ENCODE measurements at places on chromosomes 1 and 21.
A peak's percentile ranks its signal among the peaks of the same experiment; 100 is the strongest.

- no peak for DNase-seq
Measured at GRCh38 chr1:21691739-21692138, 22.6 kb upstream of the RAP1GAP start.

DNA sequence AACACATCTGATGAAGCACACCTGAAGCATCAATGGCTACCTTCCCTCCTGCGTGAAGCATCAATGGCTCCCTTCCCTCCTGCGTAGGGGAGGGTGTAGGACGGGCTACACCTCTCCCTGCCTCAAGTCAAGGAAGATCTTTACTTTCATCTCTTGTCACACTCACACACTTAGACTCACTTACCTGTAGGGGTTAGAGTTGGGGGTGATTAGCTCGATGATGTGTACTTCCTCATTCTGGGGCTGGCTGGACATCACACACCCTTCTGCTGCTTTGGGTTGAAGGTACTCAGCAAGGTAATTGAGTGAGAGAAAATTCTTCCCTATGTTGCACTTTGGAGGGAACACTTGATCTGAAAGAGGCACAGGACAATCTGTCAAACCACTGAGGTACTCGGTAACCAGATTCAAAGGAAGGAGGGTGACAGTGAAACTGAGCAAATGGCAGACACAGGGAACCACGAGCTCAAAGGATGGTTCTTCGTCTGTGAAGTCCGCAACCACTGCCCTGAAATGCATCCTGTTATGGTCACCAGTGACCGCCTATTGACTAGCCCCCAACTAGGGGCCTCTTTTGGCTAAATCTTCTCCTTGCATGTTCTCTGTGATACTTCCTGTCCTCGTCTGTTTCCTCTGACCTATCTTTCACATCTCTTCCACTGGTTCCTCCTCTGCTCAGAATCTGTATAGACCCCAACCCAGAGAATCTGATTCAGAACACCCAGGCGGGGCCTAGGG, 156.2 kb downstream of the TGFBR3 start:
- no peak for DNase-seq

DNA sequence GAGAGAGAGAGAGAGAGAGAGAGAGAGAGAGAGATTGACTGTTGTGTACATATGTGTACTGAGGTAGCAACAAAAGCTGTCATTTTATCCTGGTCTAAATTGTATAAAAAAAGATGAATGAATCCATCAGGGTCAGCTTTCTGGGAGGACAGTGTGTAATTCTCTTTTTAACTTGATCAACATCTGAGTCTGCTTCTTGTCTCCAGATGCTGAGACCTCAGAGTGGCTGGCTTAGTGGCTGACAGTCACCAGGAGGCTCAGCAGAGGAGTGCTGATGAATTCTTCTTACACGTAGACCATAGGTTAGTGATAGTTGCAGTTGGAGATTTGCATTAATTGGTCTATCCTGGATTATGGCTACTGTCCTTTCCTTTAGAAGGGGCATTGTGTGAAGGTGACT, 28.5 kb upstream of the PLXNA2 start:
- DNase-seq: no peak

GRCh38 chr1:214352838-214353237, 71.9 kb downstream of the SMYD2 start:
- DNase-seq: no peak

DNA sequence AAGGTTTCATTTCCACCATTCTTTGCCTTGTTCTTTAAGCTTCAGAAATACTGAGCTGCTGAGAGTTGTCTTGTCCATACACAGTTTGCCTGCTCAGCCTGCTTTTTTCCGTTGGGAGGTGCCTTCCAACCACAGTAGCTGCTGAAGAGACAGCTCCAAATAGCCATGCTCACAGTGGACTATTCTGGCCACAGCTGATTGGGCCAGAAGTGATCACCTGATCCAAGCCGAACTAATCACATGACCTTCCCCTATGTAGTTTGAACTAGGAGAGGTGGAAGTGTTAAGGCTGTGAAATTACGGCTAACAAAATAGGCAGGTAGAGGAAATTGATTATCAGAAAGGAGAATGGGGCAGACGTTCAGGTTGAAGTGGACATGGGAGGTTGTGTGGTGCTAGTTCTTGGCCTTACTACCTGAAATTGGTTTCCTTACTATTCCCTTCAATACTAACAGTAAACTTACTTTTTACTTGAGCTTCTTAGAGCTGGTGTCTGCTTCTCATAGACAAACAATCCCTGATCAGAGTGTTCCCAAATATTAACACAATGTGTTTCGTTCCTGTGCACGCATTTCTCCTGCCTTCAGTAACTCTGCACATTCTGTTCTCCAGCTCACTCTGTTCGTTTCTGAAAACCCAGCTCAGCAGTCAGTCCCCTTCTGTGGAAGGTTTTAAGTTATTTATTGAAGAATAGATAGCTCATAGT, 136.1 kb downstream of the RWDD3 start:
- DNase-seq: no peak

DNA sequence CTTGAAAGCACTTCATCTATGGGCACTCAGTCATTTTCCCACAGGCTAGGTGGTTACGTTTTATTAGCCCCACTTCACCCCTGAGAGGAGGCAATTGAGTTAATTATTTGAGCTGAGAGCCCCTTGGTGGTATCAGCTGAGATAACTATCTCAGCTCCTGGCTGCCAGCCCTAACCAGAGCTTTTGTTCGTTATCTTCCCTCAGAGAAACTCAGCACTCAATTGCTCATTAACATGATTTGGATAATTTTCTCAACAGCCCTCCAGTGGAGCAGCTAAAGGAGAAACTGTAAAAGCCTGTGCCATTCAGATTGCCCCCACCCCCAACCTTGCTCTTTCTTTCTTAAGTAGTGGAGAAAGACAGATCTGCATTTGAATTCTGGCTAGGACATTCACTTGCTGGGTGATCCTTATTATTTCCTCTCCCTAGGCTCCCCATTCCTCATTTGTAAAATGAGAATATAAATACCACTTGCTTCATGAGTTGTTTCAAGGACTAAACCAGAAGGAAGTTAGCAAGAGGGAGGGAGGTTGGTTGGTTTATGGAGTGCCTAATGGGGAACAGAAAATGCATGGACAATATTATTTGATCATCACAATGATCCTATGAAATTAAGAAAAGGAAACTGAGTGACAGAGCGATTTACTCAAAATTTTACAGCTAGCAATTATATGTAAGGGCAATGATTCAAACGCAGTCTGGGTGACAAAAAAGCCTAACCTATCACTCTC, 218.7 kb upstream of the FGGY start:
- DNase-seq: no peak

DNA sequence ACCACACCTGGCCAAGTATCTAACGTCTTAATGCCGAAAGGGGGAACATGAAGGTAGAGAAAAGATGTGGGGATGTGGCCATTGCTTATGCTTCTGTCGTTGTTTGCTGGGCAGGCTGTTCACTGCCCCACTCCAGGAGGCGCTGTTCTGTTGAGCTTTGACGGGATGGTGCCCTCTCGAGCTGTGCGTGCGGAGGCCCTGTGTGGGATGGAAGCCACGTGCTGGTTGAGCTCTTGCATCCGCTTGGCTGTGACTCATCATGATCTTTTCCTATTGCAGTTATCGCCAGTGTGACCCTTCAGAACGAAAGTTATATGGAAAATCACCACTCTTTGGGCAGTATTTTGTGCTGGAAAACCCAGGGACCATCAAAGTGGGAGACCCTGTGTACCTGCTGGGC, 26.3 kb downstream of the MTARC1 start:
- DNase-seq: no peak

DNA sequence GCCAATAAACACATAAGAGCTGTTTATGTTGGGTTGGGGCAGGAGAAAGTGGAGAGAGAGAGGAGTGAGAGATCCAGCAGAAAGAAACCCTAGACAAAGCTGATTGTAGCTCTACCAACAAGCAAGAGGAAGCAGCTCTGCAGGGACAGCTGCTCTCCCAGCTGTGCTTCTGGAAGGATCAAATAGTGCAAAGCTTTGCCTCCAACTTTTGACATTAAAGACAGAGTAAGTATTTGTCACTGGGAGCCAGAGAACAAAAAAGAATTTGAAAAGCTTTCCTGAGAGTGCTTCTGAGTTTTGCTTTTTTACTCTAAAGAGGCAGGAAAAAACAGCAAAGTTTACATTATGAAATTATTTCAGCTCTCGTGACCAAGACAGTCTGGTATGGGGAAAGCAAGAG, 28.5 kb upstream of the C1orf198 start:
- no peak for DNase-seq

- DNase-seq: no peak
Measured at GRCh38 chr1:47241114-47242113, 9.4 kb upstream of the TAL1 start.

- DNase-seq: no peak
Measured at GRCh38 chr1:36108314-36108713, 16.7 kb downstream of the COL8A2 start.

- no peak for DNase-seq
Measured at GRCh38 chr1:3393024-3393986, 61.2 kb upstream of the ARHGEF16 start.

- DNase-seq: no peak
Measured at GRCh38 chr1:10378081-10378841, 20.6 kb upstream of the PGD start.

- DNase-seq: no peak
Measured at GRCh38 chr1:172832006-172832725, 173.3 kb downstream of the FASLG start.

- DNase-seq: no peak
Measured at GRCh38 chr1:201507360-201507675, 395 bp upstream of the CSRP1 start.

DNA sequence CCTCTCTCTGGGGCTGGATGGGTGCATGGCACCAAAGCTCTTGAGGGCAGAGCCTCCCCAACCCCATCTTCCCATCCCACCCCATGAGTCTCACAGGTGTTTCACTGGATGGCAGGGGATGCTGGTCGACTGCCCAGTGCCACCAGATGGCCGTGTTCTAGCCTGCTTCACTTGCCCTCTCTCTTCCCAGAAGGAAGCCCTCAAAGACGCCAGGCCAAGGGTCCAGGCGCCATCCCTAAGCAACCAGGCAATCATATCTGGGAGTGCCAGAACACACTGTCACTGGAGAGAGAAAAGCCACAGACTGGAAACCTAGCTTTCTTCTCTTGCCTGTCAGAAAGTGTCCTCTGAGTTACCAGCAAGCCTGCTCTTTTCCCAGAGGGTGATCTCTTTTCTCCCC, 26.7 kb downstream of the PIGM start:
- DNase-seq: no peak

GRCh38 chr21:41283211-41283818, 33.3 kb upstream of the FAM3B start:
- no peak for DNase-seq

- DNase-seq: no peak
Measured at GRCh38 chr1:75514270-75514669, 96.6 kb downstream of the SLC44A5 start.

- DNase-seq: no peak
Measured at GRCh38 chr1:84505493-84506001, 639 bp upstream of the SPATA1 start.

DNA sequence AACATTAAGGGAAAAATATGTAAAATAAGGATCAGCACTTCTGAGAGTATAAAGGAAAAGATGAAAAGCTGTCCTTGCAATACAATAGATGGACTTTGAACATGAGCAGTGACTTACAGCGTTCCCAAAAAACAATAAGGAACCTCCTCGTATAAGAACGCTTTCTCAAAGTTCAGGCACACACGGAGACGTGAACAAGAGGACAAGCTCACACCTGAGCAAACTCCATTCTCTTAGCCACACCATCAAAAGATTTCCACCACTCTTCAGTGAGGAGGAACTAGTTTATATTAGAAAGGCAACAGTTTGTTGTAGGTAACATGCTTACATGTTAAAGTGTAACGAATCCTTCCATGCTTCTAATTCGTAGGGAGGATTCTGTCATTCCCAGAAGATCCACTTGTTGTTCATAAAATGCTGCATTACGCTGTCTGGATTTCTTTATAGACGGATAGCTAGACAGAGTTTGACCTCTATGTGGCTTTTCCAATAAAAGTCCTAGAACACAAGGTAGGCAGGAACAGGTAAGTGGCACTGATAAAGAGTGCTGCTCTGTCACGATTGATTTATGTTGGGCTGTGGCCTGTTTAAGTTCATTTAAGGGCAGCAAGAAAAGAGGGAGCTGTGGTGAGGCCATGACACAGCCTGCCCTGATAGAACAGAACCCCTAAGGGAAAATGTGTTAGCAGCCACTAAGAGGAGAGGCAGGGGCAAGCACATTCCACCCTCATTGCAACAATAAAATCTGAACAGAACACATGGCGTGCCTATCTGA, 37.0 kb upstream of the ATP1A1 start:
- no peak for DNase-seq

- peak; percentile 71 for DNase-seq
Measured at GRCh38 chr1:58727364-58727763, 27.5 kb upstream of the MYSM1 start.

- no peak for DNase-seq
Measured at GRCh38 chr1:96510391-96510790, 211.2 kb upstream of the PTBP2 start.

DNA sequence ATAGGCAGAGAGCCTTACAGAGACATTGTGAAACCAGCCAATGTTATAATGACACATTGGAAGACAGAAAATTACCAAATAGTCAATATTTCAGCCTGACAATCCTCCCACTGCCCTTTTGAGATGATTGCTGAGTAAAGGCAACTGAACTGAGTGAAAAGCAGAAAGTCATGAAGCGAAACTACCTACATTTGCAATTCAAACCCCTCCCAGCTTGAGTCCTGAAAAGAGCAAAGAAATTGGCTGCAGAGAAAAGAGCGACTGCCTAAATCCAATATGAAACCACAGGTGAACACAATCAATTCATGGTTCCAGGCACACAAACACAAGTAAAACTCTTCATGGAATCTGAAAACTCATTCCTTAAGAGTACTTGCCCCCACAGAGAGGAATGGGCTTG, 143.4 kb upstream of the CHRM3 start:
- DNase-seq: no peak
